ENCODE measurements at places on chromosomes 2 and 18.

DNA sequence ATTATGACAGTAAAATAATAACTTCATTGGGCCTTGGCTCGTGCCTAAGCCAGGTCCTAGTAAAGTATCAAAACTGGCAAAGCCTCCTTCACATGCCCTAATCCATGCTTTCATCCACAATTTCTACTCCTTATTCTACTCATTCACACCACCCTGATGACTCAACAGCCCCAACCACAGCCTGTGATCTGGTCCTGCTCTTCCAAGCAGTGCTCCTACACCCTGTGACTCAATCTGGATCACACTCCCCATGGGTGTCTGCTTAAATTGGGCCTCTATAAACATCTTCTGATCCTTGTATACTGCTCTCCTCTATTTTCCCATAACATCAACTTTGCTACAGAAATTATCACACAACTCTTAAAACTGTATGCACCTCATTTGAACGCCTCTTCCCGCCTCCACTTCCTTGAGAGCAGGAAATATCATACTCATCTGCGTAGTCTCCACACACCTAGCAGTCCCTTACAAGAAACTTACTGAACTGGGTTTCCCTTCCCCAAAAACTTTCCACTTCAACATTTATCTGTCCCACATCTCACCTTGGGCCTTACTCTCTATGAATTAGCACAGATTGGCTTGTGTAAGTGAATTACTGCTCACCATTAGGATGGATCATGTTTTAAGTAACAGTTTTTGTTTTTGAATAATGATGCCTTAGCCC is 15.9 kb downstream of the GTF3C3 start:
- DNase-seq: no peak

- no peak for DNase-seq
Measured at GRCh38 chr2:130852521-130853115, 15.9 kb downstream of the ARHGEF4 start.

DNA sequence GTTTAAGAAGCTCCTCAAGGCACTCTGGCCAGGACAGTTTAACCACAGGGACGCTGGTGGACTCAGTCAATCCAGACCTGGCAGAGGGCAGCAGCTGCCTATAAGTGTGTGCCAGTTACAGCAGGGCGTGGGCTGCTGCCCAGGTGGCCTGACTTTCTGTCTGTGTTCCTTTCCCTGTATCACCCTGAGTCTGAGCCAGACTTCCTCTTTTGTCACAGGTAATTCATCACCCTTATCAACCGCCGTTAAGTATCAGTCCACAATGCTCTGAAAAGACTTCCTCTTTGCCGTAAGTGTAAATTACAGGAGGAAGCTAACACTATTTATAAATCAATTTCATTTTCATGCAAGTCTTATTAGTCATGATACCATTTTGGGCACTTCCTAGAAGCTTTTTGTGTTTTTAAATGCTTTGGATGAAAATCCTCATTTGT is 7.0 kb downstream of the LPIN1 start:
- DNase-seq: no peak

DNA sequence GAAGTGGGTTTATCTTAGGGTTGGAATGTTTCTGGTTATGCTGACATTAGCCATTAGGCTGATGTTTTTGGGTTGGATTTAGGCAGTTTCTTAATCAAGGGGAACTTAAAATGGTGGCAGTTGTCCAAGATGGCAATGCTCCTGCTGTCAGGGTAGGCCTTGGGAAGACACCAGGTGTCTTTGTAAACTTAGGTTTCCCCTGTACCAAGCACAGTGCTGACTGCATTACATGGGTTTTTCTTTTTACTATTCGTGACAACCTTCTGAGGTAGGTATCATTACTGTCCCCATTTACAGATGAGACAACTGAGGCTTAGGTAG is 528 bp upstream of the ATG16L1 start:
- DNase-seq: no peak

DNA sequence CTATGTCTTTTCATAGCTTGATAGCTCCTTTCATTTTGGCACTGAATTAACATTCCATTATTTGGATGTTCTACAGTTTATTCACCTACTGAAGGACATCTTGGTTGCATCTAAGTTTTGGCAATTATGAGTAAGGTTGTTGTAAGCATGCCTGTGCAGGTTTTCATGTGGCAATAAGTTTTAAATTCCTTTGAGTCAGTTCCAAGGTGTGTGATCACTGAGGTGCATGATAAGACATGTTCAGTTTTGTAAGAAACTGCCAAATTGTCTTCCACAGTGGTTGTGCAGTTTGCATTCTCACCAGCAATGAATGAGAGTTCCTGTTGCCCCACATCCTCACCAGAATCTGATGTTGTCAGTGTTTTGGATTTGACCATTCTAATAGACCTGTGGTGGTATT is 24.2 kb downstream of the XDH start:
- no peak for DNase-seq

GRCh38 chr2:166932032-166932431 is 43.8 kb downstream of the XIRP2 start:
- DNase-seq: no peak
